ENCODE measurements at places on chromosomes 5 and 9.
A peak's percentile ranks its signal among the peaks of the same experiment; 100 is the strongest.

GRCh38 chr9:4832786-4833579, 40.2 kb downstream of the RCL1 start:
- DNase-seq: peak; percentile 98

DNA sequence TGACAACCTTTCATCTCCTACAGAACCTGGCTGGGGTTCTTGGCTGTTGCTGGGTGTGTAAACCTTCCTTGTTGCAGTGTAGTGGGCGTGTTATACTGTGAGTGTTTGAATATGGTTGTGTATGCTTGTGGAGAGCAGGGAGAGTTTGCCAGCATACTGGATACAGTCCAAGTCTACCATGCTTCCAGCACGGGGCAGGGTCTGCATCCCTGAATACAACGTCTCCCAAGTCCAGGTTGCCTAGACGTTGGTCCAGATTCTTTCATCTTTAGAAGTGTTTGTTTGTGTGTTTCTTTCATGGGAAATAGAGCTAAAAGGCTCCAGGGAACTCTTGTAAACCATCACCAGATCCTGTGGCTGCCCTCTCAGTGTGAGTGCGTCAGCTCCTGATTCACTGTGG, 46.4 kb downstream of the SYK start:
- DNase-seq: no peak

DNA sequence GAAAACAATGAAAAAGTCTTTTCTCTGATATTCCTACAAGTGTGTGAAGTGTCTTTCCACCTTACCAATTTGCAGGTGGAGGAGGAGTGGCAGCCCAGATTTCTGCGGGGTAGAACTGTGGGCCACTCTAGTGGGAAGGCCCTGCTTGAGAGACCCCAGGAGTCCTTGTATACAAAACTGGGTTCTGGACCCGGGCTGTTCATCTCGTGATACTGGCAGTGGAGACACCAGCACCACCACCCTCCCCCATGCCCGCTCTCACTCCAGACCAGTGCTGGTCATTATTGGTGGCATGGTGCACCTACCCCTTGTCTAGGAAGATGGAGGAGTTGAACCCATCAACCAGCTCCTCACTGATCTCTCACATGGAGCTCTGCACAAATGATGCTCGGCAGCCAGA, 16.2 kb upstream of the TDRD7 start:
- DNase-seq: no peak

- DNase-seq: no peak
These were observed 50.0 kb upstream of the PPARGC1B start for GRCh38 chr5:149679876-149680809.

DNA sequence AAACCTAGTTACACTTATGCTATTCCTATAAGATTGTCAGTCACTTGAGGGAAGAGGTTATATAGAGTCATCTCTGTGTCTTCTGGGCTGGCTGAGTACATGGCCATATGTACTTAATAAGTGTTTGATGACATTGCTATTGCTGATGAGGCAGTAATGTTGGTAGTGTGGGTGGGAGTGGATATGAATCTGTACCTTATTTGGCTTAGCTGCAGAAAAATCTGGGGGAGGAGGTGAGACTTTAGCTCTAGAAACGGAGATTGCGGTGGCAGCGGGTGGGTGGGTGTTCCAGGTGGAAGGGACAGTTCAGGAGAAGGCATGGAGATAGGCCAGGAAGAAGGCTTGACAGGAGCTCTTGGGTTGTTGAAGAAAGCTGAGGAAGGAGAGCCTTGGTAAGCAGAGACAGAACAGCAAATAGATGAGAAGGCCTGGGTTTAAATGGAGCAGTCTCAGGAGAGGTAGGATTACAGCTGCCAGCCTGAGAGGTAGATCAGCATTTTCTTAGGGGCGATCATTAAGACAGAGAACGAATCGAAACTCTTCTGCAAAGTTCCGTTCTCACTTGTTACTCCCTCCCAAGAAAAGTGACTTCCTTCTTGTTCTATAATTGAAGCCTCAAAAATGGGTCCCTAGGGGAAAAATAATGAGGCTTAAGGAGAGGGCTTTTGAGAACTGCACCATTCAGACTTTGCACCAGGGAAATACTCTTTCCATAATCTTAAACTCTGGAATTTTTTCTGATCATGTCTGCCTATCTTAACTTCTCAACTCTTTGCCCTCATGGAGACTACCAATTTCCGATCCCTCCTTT, 160.5 kb downstream of the UNC13B start:
- DNase-seq: no peak

GRCh38 chr5:75040973-75041372, 11.4 kb downstream of the GCNT4 start:
- DNase-seq: peak; percentile 63

GRCh38 chr5:17157294-17157693, 60.1 kb upstream of the BASP1 start:
- peak; percentile 82 for DNase-seq

GRCh38 chr5:54942064-54942778, 43.2 kb downstream of the ESM1 start:
- no peak for DNase-seq

DNA sequence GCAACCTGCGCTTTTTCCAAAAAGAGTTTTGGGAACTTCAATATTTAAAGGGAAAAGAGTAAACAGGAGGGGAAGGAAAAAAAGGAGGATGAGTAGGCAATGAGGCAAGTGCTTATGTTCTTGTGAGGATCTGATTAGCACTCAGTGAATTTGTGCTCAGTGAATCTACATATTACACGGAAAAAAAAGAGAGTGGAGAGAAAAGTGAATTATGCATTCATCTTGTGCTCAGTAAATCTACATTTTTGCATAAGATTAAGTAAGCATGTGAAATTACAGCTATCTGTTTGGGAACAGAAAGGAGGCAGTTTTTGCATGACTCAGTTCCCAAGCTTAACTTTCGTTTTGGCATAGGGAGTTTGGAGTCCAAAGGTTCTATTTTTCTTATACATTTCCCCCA, 170.1 kb downstream of the CDH10 start:
- DNase-seq: no peak

- DNase-seq: no peak
These were observed 128.2 kb downstream of the MVB12B start for GRCh38 chr9:126454795-126455194.

GRCh38 chr9:97559111-97559514, 57.6 kb downstream of the TMOD1 start:
- DNase-seq: no peak

DNA sequence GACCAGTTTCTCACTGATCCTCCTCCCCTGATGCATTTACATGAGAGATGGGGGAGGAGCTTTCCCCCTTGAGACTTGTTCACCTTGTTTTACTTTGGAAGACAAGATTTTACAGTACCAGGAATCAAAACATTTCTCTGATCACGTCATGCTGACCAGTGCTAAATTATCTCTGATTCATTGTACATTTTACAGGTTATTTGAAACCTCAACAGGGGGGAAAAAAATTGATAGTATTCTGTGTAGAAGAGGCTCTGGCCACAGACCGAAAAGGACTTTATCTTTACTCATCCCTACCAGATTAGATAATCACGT, 133.9 kb downstream of the GRIA1 start:
- DNase-seq: no peak

GRCh38 chr5:87266914-87267573, 639 bp upstream of the RASA1 start:
- DNase-seq: no peak

GRCh38 chr5:158485047-158485446, 614.7 kb downstream of the EBF1 start:
- DNase-seq: no peak

- DNase-seq: no peak
These were observed 512.6 kb downstream of the ISL1 start for GRCh38 chr5:51895834-51896233.

- DNase-seq: peak; percentile 96
These were observed 25.6 kb downstream of the ABL1 start for GRCh38 chr9:130860458-130861316.

GRCh38 chr5:103607346-103607745, 44.8 kb upstream of the NUDT12 start:
- no peak for DNase-seq

DNA sequence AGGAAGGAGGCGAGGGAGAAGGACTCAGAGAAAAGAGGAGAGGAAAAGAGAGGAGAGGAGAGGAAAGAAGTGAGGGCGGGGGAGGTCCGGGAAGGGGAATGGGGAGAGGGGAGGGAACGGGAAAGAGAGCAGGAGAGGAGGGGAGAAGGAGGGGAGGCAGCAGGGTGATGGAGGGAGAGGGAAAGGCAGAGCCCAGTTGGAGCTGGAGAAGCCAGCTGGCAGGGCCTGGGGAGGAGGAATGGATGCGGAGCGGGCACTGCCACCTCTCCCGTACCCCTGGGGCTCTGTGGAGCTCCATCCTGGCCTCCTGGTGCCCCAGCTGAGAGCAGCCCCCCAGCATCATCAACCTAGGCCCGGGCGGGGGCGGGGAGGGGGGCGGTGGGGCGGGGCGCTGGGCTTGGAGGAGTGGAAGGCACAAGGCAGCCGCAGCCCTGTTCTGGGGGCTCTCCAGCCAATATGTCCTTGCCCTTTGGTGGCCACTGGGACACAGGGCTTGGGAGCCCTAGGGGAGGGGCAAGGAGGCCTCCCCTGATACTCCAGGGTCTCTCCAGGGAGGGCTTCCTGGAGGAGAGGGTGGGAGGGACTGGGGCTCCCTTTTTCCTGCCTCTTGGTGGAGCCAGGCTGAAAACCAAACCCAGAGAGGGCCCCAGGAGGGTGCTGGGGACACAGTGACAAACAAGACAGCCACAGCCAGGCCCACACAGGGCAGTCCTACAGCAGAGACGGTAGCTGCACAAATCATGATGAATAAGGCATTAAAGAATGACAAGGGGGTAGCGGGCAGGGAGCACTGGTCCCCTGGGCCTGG, 123.7 kb downstream of the C9orf50 start:
- no peak for DNase-seq

GRCh38 chr5:177447066-177447610, 524 bp downstream of the PRR7 start:
- DNase-seq: peak; percentile 42

DNA sequence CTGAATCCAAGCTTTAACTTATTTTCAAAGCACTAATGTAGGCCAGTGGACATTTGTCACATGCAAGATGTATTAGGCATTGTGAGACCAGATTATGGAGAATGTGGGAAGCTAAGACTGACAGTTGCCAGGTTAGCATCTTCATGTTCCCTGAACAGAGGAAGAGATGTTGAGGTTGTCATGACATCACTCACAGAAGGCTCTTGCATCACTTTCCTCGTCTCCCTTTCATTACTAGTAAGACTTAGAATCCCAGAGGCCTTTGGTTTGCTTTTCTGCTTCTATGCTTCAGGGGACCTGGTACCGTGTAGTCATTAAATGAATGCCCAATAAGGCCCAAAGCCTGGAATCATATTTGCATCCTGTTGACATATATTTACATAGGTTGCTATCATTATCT, 76.4 kb upstream of the RPS23 start:
- DNase-seq: no peak

GRCh38 chr5:158546748-158547147, 553.0 kb downstream of the EBF1 start:
- no peak for DNase-seq

DNA sequence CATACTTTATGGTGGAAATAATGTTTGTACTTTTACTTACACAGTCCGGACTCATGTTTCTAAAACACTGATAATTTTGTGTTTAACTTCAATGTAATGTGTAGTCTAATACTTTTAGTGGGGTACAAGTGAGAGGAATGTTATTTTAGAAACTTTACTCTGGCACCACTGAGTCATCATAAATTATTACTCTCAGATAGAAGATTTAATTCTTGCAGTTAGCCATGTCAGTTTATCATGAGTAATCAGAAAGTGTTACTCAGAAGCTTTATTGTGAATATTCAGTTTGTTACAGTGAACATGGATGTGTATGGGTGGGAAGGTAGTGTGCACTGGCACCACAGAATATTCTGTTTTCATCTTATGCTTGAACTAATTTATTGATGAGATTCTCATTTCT, 20.0 kb downstream of the OGN start:
- DNase-seq: no peak

DNA sequence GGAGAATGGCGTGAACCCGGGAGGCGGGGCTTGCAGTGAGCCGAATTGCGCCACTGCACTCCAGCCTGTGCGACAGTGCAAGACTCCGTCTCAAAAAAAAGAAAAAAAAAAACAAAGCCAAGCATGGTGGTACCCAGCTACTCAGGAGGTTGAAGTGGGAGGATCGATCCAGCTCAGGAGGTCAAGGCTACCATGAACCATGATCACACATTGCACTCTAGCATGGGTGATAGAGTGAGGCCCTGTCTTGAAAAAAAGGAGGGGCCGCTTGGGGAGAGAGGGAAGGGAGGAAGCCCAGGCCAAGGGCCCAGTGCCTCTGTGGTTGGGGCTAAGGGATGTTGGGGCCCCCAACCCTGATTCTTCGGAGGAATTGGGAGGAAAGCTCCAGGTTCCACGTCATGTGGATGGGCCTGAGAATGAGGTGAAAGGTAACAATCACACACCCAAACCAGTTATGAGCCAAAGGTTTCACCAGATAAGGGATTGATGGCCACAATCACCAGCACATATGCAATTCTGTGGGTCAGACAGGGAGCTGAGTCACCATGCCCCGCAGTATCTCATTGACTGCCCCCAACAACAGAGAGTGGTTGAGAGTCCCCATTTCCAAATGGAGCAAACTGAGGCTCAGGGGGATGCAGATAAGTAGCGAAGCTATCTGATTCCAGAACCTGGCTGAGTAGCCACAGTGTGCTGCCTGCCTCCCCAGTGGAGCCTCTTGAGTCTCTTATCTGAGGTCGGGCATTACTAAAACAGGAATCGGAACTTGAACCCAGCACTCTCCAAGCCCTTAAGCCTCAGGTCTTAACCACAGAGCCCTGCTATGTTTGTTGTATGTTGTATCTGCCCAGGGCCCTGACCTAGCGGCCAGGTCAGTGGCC, 20.5 kb downstream of the SWI5 start:
- peak; percentile 38 for DNase-seq

GRCh38 chr9:134268747-134269146, 57.5 kb upstream of the RXRA start:
- no peak for DNase-seq

DNA sequence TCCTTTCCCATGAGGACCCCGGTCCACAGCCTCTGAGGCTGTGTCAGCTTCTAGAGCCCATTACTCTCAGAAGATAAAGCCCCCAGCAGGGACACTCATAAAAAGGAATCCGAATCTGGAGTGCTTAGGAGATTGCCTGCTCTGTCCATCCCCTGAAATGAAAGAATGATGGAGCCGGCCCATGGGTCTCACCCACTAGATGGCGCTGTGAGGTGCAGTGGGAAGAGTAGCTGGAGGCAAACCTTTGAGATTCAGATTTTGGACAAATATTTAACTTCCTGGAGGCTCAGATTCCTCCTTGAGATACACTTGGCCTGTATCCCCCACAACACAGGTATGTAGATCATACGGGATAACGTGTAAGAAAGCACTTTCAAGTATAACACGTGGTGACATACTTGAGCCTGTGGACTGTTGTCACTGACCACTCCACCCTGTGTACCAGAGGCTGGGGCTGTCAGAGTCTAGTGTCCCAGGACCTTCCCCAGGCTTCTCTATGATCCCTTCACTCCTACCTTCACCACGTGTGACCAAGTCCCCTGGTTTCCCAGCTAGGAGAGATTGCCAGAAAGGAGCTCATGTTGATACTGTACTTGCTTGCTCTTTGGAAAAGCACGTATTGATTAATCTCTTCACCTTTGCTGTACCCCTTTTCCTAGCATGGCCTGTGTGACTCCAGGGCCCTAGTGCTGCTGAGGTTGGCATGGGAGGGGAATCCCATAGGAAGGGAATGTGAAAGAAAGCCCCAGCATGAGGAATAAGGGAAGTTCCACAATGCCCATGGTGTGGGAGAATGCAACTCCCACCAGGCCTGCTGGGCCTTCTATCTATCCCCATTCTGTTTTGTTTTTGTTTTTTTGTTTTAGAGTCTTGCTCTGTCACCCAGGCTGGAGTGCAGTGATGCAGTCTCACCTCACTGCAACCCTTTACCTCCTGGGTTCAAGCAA, 32.1 kb downstream of the TRMO start:
- DNase-seq: peak; percentile 19

GRCh38 chr5:43232943-43233833, 41.2 kb downstream of the NIM1K start:
- no peak for DNase-seq

All from fibroblast of villous mesenchyme (primary cell).